NCI-H1694 (cell line): ENCODE measurements at places on chromosomes 3 and 15.

DNA sequence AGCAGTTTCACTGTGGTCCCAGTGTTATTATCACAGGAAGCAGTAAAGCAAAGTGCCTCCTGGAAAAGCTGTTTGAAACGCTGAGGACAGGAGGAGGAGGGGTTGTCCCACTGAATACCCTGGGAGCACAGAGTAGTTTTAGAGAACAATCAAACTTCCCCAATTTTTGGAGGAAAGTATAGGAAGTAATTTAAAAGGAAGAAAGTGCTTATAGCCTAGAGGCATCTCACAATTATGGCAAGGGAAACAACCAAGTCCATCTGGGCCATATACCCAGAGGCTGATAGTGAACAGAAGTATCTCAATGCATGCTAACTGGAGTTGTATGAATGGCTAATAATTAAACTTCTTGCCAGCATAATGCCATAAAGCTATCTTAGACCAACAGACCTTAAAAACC lies 137.2 kb upstream of the EPHA6 start:
- no peak for DNase-seq

DNA sequence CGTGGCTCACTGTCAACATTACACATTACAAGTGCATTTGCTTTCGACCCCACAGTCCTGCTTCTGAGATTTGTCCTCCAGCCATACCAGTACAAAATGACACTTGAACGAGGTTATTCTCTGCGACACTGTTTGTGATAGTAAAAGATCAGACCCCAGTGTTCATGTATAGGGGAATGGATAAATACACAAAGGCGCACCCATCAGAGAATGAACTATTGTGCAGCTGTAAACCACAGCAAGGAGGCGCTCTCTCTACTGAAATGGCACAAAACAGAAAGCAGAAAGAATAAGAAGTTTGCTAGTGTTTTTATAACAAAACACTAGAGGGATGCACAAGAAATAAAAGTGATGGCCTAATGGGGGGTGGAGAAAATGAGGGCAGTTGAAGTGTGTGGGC lies 4.9 kb upstream of the CHSY1 start:
- DNase-seq: no peak

GRCh38 chr3:22982981-22983587 lies 220.0 kb upstream of the UBE2E2 start:
- DNase-seq: no peak

DNA sequence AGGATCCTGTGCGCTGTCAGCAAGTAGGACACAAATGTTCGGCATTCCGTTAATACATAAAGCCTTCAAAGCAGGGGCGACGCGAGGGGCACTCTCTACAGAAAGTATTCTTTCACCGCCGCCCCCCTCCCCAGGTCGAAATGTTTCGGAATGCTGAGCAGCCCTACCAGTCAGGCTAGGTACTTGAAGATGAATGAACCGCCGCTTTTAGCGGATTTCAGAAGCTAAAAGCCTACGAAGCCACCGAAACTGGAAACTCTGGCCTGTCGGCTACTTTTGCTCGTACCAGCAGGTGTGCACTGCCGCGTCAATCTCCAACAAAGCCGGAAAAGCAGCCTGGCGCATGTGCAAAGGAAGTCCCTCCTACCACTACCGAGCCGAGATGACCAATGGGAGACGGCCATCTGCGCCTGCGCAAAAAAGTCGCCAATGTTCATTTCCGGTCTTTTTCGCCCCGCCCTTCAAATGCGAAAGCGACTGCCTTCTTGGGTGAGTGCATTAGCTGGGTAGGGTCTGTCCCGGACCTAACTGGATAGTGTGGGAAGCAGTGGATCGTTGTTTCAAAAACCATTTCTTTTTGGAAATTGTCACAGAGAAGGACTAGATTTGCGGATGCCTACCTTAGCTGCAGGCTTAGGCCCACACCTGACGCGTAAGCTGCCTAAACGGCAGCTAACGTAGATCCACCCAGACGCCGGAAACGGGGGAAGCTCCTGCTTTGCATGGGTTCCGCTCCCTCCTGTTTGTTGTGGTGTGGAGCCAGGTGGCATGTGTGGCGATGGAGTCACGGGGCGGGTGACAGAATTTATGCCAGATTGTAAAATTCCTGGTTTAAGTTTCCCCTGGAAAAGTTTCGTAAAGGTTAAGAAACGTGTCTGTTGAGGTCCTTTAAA lies at the start of gene WDR5B:
Gene WDR5B, minus strand, starts transcription at position 301 of the 893 bp plus-strand sequence. CDS start 534 bp downstream, outside the sequence.
- DNase-seq: no peak

GRCh38 chr3:95084738-95085137 lies 1021.9 kb downstream of the NSUN3 start:
- DNase-seq: no peak

DNA sequence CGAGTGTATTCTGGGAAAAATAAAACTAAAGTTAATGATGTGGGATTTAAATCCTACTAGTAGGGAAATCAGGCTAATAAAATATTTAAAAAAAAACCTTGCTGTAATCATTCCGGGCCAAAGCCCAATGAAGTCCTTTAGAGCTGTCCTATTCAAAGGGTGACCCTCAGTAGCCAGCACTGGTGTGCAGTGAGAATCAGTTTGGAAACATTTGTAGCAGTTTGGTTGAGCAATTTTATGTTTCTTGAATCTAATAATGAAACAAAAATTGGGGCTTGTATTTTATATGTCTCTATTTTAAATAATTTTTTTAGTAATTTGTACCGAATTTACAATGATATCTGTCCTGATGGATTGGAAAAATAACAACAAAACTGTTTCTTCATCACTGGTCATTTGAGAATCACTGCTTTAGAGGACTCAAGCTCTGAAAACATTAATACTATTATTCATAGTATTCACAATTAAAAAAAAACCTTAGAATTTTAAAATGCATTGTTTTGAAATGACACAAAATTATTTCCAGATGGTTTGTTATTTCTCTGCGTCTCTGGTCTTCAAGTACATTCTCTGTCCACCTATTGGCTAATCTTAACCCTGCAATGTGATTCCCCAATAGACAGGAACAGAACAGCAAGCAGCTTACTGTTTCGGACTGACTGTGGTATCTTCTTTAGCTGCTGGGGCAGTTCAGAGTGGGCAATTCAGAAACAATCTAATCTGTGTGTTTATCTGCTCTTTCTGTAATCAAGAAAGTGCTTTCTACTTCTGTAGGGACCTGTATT lies 71.2 kb downstream of the OTOL1 start:
- DNase-seq: no peak

GRCh38 chr3:71709908-71710511 lies 15.2 kb downstream of the EIF4E3 start:
- DNase-seq: no peak

DNA sequence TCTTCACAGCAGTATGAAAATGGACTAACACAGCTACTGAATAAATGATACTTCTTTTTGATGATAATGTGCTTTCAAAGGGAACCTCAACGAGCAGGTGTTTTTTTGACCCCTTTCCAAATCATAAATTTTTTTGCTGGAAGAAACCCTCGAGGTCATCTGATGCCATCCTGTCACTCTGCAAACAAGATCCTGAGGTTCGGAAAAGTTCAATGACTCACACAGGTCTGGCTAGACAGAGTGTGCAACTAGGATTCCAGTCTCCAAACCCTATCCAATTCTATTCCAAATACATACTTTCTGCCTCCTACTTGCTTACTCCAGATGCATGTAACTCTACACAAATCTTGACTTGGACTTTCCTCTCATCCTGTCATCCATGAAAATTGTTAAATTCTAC lies 124.7 kb downstream of the NEDD4 start:
- no peak for DNase-seq
